RKO (cell line): ENCODE measurements at places on chromosomes 6 and 20.

- DNase-seq, result no peak
Observed at GRCh38 chr6:127457456-127458064, 1.6 kb downstream of the KIAA0408 start.

GRCh38 chr6:157235600-157236039 is 87.7 kb downstream of the TMEM242 start:
- DNase-seq, result no peak

GRCh38 chr6:158452191-158452590 is 107.7 kb upstream of the TMEM181 start:
- DNase-seq, result no peak

DNA sequence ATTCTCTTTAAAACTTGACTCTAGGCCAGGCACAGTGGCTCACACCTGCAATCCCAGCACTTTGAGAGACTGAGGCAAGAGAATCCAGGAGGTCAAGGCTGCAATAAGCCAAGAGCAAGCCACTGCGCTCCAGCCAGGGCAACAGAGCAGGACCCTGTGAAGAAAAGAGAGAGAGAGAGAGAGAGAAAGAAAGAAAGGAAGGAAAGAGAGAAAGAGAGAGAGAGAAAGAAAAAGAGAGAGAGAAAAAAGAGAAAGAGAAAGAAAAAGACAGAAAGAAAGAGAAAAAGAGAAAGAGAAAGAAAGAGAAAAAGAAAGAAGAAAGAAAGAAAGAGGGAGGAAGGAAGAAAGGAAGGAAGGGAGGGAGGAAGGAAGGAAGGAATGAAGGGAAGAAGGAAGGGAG is 76.7 kb downstream of the RIN2 start:
- DNase-seq, result no peak

DNA sequence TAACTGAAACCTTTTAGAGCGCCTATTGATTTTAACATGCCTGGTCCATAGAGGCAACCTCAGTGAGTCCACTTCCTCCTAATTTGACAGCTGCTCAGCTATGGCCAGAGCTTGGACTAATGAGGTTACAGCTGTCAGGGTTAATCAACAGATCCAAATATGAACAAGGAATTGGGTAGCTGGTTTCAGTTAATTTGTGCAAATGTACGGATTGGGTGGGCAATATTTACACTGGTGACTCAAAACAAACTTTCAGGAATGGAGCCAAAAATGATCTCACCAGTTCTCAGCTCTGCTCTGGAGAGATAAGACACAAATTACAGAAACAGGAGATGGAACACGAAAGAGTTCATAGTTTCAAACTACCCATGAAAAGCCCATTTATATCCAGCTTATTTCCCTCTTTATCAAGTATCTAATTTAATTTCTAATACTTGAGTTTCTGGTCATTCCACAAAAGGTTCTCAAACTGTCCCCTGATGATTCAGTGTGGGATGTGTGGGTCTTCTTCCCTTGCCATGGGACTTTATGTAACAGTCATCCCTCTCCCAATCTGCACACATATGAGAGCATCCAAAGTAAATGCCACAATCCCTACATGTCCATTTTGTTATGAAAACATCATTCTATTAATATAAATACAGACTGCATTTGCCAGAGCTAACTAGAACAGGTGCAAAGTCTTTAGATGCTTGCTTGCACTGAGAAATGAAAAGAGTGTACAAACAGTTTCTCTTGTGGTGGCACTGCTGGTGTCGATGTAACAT is 149.9 kb downstream of the RPS12 start:
- no peak for DNase-seq

GRCh38 chr6:27145731-27146455 is 101.6 kb upstream of the PRSS16 start:
- peak; percentile 97 for DNase-seq

DNA sequence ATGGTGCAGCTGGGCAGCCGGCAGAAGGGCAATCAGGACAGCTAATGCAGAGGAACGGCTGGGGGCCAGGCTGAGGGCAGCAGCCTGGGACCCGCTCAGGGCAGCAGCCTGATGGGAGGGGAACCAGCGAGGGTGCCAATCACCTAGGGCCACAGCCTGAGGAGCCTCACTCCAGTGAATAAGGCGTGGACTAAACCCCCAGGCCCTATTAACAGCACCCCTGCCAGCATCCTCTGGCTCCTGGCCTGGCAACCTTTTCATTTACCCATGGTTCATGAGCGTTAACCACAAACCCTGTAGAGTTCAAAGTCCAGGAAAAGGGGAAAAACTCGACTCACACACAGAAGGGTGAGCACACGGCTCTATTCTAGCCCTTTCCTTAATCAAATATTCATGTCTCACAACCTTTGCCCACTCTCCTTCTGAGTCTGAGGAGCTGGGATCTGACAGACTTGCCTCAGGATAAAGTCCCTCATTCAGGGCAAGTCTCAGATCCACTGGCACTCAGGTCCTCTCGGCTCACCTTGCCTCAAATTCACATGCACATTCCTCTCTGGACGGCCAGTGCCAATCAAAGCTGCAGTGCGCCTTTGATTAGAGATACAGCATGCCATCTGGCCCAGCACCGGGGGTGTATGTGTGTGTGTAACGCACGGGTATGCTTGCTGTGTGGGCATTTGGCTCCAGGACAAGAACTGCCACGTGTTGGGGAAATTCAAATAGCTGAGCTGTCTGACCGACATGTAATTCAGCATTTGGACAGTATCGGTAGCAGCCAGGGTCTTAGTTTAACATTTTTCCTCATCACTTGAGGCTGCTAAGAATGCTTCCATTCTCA is 86.9 kb upstream of the TRAF3IP2 start:
- no peak for DNase-seq

DNA sequence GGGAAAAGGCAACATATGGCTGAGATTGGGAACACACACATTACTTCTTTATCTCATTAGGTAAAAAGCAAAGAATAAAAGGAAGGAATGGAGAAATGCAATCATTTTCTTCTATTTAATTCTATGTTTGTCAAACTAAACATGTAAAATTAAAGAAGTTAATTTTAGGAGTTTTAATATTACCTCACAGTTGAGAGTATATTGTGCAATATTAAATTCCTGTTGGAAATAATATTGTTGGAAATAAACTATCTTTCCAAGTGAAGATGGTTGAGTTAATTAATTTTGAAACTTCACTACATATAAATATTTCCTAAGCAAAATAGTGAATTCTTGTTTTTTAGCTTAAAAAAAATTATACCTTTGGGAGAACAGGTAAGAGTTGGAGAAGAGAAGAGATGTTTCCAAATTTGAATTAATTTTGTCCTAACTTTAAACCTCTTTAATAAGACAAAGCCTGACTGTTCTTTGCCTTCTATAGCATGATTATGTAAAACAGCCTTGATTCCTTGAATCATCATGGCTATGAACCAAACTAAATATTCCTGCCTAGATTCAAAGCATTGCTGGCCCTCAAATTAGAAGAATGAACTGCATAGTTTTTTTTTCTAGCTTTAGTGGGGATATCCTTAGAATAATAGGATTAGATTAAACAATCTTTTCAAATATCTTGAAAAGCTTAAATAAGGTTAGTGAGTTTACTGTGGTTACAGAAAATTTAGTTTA is 1349.1 kb upstream of the ADGRB3 start:
- DNase-seq, result no peak

DNA sequence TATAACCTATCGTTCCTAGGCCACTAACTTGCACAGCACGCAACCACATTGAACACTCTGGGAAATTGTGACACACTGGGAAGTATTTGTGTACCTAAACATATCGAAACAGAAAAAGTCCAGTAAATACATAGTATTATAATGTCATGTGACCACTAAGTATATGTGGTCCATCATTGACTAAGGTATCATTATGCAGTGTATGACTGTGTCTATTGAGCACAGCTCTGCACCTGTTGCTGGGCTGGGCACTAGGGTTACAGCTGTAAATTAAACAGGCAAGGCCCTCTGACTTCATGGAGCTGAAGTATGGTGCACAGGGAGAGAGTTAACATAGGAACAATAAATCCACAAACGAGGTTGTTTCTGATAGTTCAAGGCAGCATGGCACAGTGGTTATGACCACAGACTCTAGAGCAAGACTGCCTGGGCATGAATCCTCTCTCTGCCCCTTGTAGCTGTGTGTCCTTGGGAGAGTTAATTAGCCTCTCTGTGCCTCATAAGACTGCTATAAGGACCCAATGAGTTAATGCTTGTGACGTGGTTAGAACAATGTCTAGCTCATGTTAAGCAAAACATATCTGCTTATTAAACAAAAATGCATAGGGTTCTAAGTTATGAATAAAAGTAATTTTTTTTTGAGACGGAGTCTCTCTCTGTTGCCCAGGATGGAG is 10.6 kb downstream of the BCAS1 start:
- DNase-seq, result no peak

DNA sequence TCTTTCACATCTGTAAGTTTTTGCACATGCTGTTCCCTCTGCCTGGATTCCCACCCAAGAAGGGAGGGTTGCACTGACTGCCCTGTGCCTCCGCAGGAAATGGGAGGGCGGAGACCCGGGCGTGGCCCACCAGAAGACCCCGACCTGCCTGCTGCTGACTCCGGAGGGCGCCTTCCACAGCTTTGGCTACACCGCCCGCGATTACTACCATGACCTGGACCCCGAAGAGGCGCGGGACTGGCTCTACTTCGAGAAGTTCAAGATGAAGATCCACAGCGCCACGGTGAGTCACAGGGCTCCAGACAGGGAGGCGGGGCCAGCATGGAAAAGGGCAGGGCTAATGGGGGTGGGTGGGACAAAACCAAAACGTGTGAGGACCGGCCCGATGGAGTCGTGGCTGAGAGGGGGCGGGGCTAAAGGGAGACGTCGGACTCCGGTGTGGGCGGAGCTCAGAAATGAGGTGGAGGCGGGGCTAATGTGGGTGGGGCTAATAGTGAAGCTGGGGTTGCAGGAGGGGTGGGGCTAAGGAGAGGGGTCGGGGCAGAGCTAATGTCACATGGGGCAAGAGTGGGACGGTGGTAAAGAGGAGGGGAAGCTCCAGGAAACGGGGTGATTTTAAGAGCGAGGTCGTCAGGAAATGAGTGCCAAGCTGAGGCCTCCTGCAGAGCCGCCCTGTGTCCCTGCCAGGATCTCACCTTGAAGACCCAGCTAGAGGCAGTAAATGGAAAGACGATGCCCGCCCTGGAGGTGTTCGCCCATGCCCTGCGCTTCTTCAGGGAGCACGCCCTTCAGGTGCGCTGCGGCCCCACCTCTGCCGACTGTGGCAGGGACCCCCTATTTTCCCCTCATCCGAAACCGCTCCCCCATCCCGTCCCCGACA is 12.6 kb downstream of the HSPA12B start:
- DNase-seq, result no peak

DNA sequence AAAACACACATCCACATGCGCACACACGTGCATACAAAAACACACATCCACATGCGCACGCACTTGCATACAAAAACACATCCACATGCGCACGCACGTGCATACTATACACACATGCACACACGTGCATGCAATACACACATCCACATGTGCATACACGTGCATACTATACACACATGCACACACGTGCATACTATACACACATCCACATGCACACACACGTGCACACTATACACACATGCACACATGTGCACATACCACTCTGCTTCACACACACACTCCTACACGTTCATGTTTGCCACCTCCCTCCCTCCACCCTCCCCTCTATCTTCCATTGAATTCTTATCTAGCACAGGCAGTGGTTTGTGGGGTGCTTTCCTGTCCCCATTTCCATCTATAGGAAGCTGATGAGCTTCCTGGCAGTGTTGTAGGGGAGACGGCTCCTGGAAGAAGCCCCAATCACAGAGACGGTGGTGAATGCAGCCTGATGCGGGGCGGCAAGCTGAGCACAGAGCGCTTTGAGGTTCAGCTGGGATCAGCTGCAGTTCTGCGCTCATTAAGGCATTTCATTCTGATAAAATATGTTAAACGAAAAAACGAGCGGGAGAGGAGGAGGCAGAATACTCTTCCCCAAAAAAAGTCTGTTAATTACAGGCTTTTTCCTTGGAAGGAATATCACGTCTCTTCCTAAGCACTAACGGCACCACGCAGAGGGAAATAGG is 287.7 kb downstream of the TAF4 start:
- DNase-seq, result no peak

- no peak for DNase-seq
Observed at GRCh38 chr6:144265390-144265789, 19.7 kb upstream of the UTRN start.

GRCh38 chr20:47421076-47421475 is 64.6 kb upstream of the ZMYND8 start:
- no peak for DNase-seq

DNA sequence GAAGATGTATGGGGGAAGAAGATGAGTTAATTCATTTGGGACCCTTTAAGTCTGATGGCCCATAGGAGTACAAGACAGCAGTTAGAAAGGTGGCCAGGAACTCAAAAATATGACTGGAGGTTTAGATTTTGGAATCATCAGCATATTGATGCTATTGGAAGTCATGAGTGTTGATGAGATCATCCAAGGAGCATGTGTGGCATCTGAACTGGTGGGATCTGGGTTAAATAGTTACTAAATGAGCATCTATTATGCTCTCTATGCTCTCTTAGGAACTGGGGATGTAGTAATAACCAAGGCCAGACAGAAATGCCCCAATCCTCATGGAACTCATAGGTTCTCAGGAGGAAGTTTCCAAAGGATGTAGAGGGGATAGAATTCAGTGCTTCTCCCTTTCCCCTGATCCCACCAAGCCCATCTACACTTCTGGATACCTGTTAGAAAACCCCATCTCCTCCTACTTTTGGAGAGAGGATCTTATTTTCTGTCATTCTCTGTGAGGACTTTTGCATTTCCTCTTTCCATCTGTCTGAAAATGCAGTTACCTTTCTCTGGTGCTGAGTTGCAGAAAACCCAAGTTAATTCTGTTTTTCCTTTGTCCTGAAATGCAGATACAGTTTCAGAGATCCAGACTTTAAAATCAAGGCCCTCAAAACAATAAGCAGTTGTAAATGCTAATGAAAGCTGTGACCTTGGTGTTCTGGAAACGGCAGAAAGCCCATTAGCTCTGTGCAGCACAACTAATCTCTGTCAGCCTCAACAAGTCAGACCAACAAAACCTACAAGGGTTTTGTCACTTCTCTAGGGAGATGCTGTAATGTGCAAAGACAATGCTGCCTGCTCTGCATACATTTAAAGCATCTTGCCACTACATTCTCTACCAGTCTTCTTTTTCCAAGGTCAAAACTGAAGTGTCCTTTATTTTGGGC is 65.8 kb downstream of the TBC1D7 start:
- no peak for DNase-seq

DNA sequence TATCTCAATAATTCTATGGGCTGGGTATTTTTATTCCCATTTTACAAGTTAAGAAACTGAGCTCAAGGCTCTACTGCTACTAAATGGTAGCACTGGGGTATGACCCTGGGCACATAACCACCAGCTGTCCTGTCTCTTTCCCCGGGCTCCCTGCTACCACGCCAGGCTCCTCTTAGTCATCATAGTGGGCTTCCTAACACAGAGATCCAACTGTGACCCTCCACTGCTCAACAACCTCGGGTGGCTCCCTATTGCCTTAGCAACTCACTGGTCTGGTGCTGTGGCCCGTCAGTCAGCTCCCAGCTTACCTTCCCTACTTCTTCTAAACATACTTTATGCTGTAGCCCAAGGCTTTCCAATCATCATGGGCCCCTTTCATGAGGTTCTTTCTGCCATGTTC is 4.5 kb downstream of the KIAA1755 start:
- no peak for DNase-seq

- DNase-seq, result no peak
Observed at GRCh38 chr6:106466211-106466610, 105.7 kb downstream of the CRYBG1 start.

GRCh38 chr6:38588631-38589366 is 50.9 kb downstream of the BTBD9 start:
- peak; percentile 30 for DNase-seq

GRCh38 chr20:14235355-14235754 is 102.1 kb downstream of the FLRT3 start:
- peak; percentile 10 for DNase-seq
